DMS79 treated with DMSO at 0.1 percent for 48 hours (cell line): ENCODE measurements at places on chromosomes 11 and 22.
A peak's percentile ranks its signal among the peaks of the same experiment; 100 is the strongest.

DNA sequence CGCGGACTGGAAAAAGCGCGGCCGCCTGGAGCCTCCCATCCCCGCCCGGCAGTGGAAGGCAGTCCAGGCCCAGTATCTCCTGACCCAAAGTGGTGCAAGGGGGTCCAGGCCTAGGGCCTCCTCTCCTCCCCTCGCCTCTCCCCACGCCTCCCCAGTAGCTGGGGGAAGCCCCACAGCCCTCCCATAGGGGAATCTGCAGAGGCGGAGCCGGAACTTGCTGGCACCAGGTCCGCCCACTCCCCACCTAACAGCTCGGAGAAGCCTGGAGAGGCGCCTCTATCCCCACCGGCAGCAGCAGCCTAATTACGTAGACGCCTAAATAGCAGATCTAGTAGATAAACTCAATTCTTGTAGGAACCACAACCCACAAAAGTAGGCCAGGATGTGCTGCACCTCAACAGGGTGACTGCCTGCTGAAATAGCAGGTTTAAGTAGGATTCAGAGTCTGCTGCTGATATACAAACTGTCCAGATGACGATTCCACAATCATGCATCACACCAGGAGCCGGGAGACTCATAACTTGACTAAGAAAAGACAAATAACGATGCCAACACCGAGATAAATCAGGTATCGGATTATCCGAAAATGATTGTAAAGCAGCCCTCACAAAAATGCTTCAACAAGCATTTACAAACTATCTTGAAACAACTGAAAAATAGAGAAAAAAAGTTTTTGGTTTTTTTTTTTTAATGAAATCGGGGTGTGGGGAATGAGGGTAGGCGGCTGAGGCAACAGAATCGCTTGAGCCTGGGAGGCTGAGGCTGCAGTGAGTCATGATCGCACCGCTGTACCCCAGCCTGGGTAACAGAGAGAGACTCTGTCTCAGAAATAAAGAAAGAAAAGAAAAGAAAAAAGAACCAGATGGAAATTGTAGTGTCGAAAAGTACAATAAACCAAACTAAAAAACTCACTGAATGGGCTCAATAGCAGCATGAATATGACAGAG lies 11.4 kb upstream of the BRD1 start:
- DNase-seq: no peak

DNA sequence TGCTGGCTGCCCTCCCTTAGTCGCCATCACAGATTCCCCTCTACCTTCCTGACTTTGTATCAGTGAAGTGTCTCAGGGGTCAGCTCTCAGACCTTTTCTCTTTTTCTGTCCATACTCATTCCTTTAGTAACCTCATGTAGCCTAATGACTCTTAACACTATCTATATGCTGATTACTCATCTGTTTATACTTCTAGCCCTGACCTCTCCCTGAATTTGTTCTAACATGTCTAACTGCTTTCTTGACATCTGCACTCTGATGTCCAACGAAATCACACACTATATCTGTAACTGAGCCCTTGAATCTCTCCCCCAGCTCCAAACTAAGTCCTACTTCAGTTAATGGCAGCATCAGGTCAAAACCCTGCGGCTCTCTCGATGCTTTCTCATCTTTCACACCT lies 135.8 kb upstream of the TIMP3 start:
- DNase-seq: no peak

GRCh38 chr11:122882857-122883645 lies 492 bp downstream of the JHY start:
- peak; percentile 67 for DNase-seq

DNA sequence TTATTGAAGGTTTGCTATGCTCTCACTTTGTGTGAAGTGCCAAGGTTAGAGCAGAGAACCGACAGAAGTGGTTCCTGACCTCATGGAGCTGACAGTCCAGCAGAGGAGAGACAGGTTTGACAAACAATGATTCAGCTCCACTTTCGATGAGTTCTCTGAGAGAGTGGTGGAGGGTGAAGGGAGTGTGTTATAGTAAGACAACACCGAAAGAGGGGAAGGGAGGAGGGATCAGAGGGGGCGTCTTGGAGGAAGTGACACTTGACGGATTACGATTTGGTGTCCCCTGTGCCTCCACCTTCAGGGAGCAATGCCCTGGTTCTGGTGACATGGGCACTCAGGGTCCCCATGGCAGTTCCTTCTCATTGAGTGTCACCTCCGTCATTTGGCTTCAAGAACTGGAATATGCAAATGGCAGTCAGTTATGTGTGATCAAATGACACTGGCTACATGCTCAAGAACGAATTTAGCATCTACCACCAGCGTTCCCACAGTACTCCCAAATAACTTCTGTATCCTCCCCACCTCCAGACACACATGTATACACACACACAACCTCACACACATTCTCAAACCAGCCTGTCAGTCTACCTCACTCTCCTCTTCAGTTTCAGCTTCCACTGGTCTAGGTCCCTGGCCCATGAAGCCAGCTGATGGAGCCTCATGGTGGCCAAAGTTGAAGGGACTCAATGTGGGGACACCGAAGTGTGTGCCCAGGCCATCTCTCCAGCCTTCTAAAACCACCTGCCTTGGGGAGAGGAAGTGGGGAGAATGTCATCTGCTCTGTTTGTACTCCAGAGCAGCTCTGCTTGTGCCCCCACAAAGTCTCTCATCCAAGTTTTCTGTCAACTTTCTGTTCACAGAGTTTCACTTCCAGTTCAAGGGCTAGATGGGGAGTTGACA lies 31.4 kb upstream of the NUP160 start:
- no peak for DNase-seq

- DNase-seq: no peak
Observed at GRCh38 chr22:37711490-37711889, 14.6 kb downstream of the TRIOBP start.

- DNase-seq: no peak
Observed at GRCh38 chr11:72579816-72580641, 94.2 kb downstream of the PDE2A start.

DNA sequence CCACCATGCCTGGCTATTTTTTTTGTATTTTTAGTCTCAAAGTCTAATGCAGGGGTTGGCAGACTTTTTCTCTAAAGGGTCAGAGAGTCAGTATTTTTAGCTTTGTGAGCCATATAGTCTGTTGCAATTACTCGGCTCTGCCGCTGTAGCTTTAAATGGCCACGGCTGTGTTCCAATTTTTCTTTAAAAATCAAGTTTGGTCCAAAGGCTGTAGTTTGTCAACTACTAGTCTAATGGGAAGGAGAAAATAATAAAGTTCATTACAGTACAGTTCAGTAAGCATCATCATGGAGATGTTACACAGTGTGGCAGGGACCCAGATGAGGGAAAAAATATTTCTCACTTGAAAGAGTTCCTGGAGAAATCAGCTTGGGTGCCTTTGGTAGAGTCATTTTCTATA lies 107.6 kb downstream of the CSNK2A3 start:
- DNase-seq: no peak

DNA sequence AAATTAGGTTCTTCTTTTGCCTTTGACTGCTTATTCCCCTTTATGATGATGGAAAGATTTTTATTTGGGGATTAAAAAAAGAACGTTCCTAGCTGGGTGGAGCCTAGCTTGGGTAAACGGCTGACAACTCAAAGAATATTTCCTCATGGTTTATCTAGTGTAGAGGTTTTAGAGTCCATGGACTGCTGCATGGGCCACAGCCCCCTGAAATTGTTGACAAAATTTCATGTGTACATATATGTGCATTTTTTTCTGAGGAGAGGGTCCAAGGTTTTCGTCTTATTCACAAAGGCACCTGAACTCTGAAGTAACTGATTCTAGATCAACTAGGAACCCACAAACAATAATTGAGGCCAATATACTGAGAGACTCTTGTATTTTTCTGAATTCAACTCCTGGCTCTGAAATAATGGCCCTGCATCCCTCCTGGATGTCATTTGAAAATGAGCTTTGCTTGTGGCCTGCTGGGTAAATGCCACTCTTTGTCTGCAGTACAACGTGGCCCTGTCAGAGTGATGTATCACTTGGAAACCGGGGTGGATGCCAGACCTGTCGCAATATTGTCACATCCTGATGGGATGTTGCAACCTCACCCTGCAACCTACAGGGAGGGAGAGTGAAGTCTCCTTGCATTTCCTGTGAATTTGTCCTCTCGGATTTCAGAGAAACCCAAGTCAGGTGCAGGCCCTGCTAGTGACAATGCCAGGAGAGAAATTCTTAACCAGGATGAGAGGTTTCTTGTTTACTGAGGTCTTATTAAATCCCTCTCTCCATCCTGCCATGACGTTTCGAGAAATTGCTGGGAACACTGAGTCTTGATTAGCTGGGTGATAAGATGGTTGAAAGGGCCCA lies 33.8 kb downstream of the EHF start:
- peak; percentile 33 for DNase-seq

GRCh38 chr11:22467248-22467647 lies 129.1 kb downstream of the SLC17A6 start:
- no peak for DNase-seq

DNA sequence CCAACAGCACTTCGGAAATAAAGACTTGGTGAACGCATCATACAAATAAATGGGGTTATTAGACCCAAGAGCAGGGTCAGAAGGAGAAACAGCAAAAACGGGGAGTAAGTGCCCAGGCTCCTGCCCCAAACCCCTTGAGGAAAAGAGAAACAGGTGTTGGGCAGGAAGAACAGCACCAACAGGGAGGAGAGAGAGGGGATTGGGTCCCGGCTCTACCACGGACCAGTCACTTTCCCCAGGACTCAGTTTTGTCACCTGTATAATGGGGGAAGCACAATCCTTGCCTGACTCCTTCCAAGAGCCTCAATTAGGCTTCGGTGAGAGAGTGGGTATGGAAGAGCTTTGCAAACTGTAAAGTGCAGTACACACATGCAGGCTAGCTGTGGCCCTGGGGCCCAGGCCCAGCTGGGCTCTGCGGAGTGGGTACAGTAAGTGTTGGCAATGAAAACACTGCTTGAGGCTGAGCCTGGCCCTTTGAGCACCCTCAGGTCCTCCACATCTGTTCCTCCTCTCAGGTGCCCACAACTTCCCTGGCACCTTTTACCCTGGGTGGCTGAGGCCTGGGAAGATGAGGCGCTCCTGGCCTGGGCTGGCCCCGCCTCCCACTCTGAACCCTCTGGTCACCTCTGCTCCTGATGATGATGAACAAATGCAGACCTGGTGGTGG lies 8.9 kb downstream of the SLC29A2 start:
- no peak for DNase-seq

DNA sequence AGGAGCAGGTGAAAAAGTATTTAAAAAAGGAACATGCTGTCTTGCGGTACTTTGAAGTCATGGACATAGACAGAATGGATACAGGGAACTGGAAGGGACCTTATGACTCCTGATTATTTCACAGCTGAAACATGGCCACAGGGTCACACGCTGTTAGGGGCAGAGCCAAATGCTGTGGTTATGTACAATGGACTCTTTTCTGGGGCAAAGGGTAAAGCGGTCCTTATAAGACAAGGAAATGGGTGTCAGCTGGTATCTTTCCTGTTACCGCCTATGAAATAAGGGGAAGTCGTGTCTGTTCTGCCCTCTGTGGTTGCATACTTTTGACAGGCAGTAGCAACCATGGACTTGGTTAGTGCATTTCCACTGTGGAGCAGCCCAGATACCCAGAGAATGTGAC lies 12.8 kb upstream of the ST14 start:
- no peak for DNase-seq

DNA sequence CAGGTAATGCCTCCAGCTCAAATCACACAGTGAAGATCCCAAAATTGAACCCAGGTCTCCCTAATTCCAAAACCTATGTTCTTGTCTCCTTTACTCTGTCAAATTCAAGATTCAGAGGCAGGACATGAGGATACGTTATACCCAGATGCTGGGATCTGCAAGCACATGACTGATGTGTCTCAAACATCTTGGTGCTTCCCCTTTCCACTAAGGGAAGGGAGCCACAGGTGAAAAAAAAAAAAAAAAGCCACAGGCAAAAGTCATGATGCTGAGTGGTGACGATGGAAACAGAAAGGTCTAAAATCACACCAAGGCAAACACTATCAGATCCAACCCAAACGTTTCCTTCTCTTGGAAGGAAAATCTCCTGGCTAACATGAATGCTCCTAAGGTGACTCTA lies 24.0 kb downstream of the ABTB2 start:
- no peak for DNase-seq

DNA sequence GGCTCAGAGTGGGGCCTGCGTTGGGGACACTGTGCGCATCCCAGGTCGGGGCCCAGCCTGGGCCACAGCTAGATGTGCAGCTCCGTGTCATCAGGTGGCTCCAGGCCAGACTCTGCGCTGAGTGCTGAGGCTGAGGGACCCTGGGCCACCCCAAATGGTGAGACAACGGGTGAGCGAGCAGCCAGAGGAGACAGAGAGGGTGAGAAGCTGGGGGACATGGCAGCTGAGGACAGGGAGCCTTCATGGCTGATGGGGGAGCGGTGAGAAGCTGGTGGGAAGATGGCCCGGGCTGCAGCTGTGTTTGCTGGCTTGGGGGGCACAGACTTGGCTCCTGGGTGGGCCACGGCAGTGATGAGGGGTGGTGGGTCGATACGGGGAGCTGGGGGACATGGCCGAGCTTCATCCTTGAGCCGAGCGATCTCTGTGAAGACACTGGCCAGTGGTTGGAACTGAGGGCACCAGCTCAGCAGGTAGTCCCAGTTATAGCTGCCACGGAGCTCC lies 2.5 kb upstream of the TPP1 start:
- DNase-seq: no peak

GRCh38 chr11:130792772-130793171 lies 123.5 kb downstream of the SNX19 start:
- DNase-seq: no peak

GRCh38 chr22:19599004-19599403 lies 74.8 kb upstream of the CLDN5 start:
- DNase-seq: no peak

- no peak for DNase-seq
Observed at GRCh38 chr22:43819421-43819921, 7.4 kb upstream of the EFCAB6 start.

DNA sequence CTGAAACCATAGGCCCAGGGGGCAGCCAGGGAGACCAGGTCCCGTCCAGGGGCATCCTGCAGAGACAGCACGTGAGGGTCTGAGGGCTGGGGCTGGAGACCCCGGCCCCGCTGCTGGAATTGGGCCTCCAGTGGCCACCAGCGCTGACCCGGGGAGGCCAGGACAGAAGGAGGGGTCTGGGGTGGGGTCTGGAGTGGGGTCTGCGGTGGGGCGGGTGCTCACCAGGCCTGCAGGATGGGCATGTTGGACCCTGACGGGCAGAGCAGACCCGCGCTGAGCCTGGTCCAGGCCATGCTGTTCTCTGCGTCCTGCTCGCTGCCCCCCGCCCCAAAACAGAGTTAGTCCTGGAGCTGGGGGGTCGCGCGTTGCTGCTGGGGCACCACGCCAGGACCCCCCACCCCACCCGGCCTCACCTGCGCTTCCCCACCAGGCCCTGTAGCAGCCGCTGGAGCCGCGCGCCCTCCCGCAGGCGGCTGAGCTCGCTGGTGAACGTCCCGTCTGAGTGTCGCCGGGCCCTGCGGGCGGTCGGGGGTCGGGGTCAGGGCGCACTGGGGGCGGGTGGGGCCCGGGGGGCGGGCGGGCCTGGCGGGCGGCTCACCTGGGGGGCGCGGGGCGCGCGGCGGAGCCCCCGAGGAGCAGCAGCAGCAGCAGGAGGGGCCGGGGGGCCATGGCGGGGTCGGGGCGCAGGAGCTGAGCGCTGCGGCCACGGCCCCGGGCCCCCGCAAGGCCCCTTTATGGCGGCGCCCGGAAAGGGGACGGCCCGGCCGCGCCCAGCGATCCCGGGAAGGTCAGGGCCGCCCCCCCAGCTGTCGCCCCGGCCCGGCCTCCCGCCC lies at the start of gene SCT:
Gene SCT (minus strand): TSS at position 707 of the 833 bp plus-strand sequence. CDS start 38 bp downstream, at position 669.
- DNase-seq: no peak
